Stimulated activated CD4-positive, alpha-beta T cell treated with anti-CD3 and anti-CD28 coated beads, Interleukin-15, amount 100 ng/mL, for 48 hours (primary cell): ENCODE measurements at places on chromosomes 4 and X.

DNA sequence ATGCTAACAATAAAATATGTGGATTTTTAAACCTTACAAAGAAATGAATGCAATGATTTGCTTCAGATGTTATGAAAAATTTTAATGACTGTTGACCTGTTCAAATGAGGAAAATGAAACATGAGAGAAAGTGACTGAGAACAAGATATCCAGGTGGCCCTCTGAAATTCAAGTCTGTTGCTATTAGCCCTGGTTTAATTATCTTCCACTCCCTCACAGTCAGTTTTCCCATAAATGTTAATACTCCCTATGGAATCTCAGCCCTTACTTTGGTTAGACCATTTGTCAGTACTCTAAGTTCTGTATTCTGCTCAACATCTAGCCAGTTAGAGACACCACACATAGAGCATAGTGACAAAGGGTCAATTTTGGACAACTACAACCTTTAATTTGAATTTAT, 327.8 kb downstream of the PDGFC start:
- DNase-seq, result no peak

DNA sequence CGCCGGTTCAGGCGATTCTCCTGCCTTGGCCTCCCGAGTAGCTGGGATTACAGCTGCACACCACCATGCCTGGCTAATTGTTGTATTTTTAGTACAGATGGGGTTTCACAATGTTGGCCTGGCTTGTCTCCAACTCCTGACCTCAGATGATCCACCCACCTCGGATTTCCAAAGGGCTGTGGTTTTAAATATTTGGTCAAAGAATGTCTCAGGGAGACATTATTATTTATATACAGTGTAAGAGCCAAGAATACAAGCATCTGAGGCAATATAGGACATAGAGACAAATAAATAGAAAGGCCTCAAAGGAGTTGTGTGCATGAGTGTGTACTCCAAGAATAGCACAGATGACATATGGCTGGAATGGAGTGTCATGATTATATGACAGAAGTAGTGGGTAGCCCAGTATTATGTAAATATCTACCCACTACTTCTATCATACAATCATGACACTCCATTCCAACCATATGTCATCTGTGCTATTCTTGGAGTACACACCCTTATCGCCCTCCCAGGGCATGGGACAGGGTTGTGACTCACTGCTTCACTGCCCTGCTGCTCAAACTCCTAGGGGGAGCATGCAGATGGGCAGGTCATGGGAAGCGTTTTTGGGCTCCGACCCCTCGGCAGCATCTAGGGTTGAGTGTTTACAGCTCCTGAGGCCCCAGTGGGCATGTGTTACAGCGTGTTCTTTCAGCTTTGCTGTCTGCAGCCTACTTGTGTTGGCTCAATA, 1649.8 kb upstream of the PCDH10 start:
- no peak for DNase-seq

GRCh38 chr4:8150152-8151090, 8.2 kb downstream of the ABLIM2 start:
- DNase-seq, result no peak

- no peak for DNase-seq
These were observed 37.1 kb downstream of the HEPH start for GRCh38 chrX:66200855-66201795.

GRCh38 chr4:16461362-16461761, 235.1 kb upstream of the TAPT1 start:
- no peak for DNase-seq

GRCh38 chrX:100831219-100831946, 11.2 kb downstream of the CSTF2 start:
- DNase-seq, result no peak

GRCh38 chrX:106450405-106450804, 161.4 kb upstream of the RADX start:
- no peak for DNase-seq

- DNase-seq, result no peak
These were observed 9.3 kb downstream of the PAPSS1 start for GRCh38 chr4:107710493-107711459.

DNA sequence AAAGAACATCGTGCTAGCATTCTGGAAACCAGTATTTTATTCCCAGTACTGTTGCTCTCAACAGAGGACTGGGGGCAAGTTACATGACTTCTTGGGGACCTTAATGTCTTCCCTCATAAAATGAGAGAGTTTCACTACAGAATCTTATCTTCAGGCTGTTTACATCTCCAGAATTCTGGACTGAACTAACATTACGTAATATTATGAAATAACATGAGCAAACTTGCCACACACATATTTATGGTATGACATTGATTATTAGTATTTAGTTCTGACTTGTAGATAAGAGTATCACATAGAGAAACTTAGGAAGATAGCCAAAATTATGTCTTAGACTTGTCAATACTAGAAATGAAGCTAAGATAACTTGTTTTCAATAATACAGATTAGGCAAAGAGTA, 68.0 kb downstream of the NFKB1 start:
- no peak for DNase-seq

- no peak for DNase-seq
These were observed 2.4 kb upstream of the CSN3 start for GRCh38 chr4:70239884-70240591.

GRCh38 chr4:63901304-63901703, 507.9 kb downstream of the TECRL start:
- DNase-seq, result no peak

- DNase-seq, result no peak
These were observed 155.5 kb downstream of the DHX15 start for GRCh38 chr4:24428850-24429249.

- no peak for DNase-seq
These were observed 244.0 kb upstream of the SMIM31 start for GRCh38 chr4:164509951-164510350.

- no peak for DNase-seq
These were observed 4.6 kb upstream of the TIFA start for GRCh38 chr4:112290341-112290740.

DNA sequence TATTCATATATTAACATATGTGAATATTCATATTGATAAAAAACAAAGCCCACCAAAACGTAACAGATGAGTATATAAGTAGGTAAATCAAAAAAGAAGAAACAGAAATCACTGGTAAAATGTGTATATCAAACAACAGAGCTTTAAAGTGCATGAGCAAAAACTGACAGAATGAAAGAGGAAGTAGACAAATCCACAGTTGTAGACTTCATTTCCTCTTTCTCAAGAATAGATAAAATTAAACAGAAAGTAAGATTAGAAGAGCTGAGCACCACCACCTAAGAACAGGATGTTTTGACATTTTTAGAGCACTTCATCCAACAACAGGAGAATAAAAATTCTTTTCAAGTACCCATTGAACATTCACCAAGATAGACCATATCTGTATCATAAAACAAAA, 64.6 kb downstream of the CNKSR2 start:
- no peak for DNase-seq

DNA sequence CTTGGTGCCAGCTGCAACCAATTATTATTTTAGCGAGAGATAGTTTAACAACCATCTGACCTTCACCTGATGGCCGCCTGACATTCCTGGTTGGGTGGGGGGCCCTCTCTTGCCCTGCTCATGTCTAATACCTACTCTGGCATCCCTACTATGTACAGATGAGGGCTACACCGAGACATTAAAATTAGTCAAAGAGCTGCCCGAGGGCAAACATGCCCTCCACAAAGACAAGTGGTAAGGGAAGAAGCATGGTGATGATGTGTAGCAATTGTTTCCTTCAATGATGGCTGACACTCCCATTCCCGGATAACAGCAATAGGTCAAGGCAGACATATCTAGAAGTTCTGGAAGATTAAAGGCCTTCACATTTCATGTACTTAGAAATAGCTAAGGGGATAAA, 49.6 kb downstream of the MAP7D3 start:
- DNase-seq, result no peak

DNA sequence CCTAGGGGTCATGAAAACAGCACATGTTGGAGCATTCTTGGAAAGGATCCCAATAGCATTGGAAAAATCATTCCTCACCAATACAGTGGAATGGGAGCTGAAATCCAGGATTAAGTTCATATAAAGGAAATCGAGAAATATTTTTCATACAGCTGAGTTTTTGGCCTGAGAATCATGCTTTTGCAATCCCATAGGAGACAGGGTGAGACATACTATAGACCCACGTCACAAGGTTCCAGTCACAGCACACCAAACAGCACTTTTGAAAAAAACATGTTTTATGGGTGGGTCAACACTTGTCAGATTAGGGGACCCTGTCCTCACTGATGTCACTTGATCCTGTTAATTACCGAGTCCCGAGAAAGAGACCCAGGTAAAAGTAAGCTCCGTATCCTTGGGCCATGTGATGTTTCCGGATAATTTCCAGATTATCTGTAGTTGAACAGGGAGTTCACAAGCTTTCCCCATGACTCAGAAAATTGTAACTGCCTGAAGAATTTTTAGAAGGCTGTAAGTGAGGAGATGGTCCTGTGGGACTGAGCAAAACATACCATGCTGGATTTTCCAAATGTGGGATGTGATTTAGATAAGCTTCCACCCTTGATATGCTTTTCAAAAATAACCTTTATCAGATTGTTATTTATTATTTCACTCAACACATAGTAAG, 80.9 kb upstream of the TLR3 start:
- no peak for DNase-seq

DNA sequence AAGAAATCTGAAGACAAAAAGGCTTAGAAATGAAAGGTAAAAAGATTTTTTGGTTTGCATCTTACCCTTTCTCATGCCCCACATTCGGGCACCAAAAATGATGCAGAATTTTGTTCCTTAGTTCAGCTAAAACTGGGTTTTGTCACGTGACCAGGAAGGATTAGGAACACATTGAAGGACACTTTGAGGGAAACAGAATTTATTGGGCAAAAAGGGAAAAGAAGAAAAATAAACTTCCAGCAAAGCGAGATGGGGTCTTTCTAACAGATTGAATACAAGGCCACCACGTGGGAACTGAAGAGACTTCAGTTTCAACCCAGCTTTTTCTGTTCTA, 81.3 kb upstream of the SMARCA5 start:
- no peak for DNase-seq

- no peak for DNase-seq
These were observed 72.0 kb upstream of the MTNR1A start for GRCh38 chr4:186627226-186627865.
